ENCODE measurements at places on chromosomes 7 and 10.

DNA sequence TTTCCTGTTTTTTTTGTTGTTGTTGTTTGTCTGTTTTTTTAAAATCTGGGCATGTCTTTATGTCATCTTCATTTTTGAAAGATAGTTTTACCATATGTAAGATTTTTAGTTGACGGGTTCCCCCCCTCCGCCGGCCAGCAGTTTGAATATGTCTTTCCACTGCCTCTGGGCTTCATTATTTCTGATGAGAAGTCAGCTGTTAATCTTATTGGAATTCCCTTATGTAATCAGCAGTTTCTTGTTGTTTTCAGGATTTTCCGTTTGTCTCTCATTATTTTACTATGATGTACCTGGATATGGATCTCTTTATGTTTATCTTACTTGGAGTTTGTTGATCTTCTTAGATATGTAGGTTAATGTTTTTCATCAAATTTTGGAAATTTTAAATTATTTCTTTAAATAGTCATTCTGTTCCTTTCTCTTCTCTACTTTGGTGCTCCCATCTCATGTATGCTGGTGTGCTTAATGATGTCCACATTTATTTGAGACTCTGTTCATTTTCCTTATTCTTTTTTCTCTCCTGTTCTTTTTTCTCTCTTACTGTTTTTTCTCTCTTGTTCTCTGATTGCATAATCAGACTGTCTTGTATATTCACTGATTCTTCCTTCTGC lies 9.7 kb downstream of the EXOC6 start:
- no peak for DNase-seq

GRCh38 chr10:88382699-88383098 lies 200.4 kb downstream of the RNLS start:
- no peak for DNase-seq

DNA sequence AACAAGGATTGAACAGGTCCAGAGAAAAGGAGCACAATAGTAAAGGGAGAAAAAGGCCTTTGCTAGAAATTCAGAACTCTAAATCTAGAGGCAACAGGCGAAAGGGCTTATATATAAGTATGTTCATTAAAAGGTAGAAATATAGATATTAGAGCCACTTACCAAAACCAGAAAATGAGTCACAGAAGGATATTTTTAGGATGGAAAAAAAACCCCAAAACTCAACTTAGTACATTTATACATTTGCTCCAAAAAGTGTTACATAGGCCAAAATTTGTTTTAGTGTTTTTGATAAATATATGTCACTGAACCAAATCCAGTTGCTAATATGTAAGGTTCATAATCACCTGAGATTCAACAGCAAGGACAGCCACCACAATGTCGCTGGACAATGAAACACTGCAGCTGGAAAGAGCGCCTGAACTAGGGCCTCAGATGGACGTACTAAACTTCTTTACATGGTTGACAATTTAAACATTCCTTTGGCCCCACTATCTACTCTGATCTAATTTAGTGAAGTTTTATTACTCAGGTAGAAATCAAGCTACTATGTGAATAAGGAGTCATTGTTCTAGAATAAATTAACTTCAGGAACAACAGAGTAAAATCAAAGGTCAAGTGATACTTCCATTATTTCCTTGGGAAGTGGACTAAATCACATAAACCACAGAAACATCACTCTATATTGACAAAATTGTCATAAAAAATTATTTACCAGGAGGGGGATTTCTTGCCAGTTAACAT lies 10.9 kb downstream of the FAM3C start:
- no peak for DNase-seq

DNA sequence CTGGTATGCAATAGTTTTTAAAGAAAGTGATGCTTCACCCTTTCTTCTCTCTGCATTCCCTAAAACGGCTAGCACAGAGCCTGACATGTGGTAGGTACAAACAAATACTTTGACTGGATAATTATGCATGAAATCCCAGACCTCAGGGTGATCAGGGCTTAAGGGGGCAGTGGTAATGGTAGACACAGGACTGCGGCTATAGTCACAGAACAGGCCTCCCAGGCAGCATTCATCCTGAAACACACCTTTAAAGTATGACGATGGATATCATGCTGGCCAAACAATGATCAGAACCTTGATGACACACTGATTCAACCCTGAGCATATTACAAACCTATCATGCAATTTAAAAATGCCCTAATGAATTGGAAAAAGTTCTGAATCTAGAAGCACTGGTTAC lies 110.8 kb downstream of the PIP4K2A start:
- no peak for DNase-seq

DNA sequence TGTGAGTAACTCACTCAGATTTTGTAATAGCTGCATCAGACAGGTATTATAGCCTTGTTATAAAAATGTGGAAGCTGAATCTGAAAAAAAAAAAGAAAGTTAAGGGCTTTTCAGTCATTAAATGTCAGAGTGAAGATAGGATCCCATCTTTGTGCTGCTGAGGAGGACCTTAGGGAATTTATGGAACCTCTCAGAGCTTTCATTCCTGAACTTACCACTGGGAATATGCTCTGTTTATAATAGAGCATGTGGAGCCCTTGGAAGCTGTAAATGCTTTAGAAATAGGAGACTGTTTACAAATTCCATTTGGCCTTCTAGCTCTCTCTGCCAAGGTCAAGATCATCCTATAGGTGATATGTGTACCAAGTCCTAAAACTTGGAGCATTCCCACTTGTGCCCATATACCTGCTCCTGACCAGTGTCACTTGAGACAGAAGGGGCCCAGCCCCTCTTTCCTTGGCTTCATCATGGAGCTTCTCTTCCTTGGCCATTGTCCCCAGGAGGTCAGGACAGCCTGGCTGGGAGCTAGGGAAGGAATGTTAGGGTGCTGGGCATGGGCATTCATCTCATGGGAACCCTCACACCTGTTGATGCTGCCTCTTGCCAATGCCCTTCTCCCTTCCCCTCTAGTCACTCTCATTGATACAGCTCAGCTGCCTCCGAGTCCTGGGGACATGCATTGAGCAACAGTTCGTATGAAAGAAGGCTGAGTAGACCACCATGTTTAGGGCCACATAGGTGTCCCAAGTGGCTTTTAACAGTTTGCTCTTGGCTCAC lies 105.3 kb downstream of the LRRC18 start:
- no peak for DNase-seq

- no peak for DNase-seq
These were observed 180.0 kb downstream of the BTAF1 start for GRCh38 chr10:92103376-92104090.

DNA sequence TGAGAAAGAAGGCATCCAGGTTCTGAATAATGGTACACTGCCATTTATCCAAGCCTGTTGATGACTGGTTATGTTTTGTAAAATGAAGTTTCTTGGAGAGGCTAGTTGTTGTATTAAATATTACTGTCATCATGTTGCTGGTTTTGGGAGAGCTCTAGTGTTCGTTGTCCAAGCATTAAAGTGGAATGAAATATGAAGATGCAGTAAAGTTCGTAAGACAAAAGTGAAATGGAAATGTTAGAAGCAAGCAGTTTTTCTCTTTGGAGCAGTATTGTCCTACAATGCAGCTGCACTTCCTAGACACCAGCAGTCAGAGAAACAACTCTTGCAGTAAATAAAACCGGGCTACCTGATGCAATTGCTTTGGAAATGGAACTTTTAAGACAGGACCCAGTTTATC lies 156.8 kb upstream of the FZD1 start:
- DNase-seq, result no peak

- no peak for DNase-seq
These were observed 150.3 kb upstream of the HABP2 start for GRCh38 chr10:113402602-113403001.

DNA sequence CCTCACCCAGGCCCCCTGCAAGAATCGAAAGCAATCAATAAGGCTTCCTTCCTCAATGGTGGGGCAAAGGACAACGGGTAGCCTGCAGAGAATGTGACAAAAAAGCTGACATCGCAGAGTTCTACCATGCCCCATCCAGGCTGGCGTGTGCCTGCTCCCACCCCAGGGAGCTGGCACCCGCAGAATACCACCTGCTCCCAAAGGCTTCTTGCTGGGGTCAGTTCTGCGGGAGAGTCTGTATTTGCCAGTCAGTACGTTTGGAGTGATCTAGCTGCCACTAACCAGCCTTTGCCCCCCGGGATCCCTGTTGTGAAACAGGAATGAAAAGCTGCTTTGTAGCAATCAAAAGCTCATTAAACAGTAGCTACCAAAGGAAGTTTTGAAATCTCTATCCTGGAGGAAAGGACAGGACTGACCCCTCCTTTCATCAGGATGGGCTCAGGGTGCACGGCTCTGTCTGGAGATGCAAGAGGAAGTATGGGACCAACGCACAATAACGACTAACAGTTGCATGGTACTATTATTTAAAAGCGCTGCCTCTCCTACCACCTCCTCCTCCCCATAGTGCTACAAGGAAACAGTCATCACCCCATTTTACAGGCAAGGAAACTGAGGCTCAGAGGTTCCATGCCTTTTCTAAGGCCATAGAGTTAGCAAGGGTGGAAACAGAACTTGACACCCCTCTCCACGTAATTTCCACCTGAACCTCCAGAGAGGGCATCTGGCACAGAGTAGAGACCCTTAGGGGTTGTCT lies 67.0 kb downstream of the FGFR2 start:
- no peak for DNase-seq

DNA sequence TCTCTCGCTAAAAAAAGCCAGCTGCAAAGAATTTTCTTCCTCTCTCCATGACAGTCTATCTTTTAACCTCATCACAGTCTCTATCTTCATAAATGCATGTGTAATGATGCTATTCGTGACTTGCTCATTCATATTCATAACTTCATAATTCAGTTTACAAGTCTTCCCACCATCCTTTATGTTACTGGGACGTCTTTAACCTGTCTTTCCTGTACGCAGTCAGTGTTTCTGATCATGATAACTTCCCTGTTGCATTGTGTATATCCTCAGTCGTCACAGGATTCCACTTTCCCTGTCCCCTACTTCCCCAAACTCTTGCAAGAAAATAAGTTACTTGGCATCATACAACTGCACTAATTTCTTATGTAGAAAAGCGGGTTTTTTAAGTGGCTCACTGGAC lies 165.6 kb upstream of the ASAH2 start:
- DNase-seq, result no peak

- no peak for DNase-seq
These were observed 1.9 kb downstream of the COX15 start for GRCh38 chr10:99730026-99730425.

DNA sequence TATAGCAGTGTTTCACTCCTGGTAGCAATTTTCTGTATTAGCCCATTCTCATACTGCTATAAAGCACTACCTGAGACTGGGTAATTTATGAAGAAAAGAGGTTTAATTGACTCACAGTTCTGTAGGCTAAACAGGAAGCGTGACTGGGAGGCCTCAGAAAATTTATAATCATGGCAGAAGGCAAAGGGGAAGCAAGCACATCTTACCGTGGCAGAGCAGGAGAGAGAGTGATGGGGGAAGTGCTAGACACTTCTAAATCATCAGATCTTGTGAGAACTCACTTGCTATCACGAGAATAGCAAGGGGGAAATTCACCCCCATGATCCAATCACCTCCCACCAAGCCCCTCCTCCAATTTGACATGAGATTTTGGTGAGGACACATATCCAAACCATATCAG lies 131.6 kb upstream of the EFCAB10 start:
- no peak for DNase-seq

DNA sequence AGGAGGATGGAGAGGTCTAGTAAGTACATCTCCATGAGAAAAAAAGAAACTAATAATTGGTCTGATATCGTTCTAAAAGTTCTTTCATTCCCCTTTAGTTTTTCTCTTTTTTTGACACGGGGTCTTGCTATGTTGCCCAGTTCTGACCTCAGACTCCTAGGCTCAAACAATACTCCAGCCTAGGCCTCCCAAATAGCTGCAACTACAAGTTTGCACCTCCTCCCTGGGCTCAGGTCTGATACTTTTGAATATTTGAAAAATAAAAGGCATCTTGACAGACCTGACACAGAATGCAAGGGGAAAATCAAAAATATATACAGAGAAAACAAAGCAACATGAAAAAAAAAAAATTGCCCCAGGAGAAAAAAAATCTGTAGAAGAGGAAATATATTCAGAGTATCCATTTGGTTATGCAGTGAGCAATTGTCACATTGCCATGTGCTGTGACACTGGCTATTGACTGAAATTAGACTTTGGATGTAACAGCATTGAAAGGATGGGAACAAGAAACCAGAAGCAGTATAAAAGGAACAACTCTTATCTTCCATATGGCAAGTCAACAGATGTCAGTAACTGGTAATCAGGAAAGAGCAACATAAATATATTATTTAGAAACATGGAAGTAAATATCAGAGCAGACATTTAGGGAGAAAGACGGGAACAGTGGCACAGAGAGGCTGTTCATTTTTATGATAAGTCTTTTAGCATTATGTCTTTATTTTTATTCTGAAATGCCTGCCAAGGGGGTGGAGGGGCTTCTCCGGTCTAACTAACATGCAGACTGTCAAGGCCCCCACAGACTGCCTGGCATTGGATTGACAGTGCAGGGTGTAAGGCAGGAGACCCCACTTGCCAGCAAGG lies 408.4 kb downstream of the PARD3 start:
- DNase-seq, result no peak

- no peak for DNase-seq
These were observed 18.4 kb upstream of the CCDC71L start for GRCh38 chr7:106679153-106679931.

- DNase-seq, result no peak
These were observed 77.8 kb downstream of the GNAT3 start for GRCh38 chr7:80434047-80434446.

- no peak for DNase-seq
These were observed 183.2 kb downstream of the AUTS2 start for GRCh38 chr7:69781412-69781846.

DNA sequence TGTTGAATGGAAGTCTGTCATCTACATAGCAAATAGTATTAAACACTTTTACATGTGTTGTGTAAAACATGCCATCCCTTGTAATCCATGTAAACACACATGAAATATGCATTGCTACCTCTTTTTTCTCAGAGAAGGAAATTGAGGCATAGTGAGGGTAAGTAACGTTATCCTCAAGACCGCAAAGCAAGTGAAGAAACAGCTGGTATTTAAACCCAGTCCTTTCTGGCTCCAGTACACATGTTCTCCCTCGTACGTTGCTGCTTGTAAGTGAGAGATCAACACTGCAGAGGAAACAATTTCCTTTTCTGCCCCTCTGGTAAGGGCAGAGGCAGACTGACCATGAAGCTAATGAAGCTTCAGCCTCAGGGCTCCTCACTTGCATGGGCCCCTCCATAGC lies 28.5 kb downstream of the MAP3K8 start:
- no peak for DNase-seq

DNA sequence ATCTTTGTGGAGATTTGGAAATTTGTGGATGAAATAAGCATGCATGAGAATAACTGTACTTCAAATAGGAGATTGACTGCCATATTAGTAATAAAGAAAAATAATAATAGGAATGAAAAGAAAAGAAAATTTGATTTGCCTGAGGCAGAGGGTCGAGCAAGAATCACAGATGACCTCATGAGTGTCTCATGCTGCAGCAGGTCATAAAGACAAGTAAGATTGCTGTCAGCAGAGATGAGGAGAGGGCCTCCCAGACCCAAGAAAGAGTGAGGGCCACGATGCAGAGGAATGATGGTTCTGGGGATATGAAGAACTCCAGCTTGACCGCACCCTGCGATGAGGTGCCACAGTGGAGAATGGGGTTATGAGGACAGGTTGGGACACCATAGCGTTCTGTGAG lies 39.2 kb downstream of the TOMM7 start:
- no peak for DNase-seq
